AG04449 (cell line): ENCODE measurements at places on chromosomes 13 and 19.

- DNase-seq = no peak
These were observed 39.0 kb downstream of the RNASEH2B start for GRCh38 chr13:50948601-50949000.

- no peak for DNase-seq
These were observed 598.6 kb upstream of the PCDH20 start for GRCh38 chr13:62014299-62014698.

DNA sequence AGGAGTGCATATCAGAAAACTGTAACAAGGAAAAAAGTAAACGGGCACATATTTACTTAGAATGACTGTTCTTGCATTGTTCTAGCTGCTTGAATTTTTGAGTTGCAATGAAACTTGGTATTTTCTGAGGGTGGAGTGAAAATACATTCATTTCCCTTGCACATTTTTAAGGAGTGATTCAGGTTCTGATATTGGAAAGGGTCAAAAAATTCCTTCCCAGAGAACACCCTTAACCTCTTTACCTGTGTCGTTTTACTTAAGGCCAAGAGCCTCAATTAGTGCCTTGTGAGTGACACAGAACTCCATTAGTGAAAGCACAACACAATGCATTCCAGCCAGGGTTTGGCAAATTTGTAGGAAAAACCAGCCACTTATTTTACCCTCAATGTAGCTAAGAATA, 2.3 kb downstream of the ITGBL1 start:
- no peak for DNase-seq

- DNase-seq = no peak
These were observed 1792.7 kb upstream of the MIR17HG start for GRCh38 chr13:89554801-89555200.

- no peak for DNase-seq
These were observed 12.4 kb downstream of the CILP2 start for GRCh38 chr19:19550485-19550929.

- DNase-seq = no peak
These were observed 127.0 kb downstream of the CDK8 start for GRCh38 chr13:26380930-26381329.

- DNase-seq = no peak
These were observed 2.5 kb downstream of the SLC35E1 start for GRCh38 chr19:16569609-16570320.

- DNase-seq = no peak
These were observed 239.9 kb downstream of the SPRY2 start for GRCh38 chr13:80101040-80101439.

GRCh38 chr19:17195106-17195505, 20.1 kb upstream of the USE1 start:
- DNase-seq = no peak

DNA sequence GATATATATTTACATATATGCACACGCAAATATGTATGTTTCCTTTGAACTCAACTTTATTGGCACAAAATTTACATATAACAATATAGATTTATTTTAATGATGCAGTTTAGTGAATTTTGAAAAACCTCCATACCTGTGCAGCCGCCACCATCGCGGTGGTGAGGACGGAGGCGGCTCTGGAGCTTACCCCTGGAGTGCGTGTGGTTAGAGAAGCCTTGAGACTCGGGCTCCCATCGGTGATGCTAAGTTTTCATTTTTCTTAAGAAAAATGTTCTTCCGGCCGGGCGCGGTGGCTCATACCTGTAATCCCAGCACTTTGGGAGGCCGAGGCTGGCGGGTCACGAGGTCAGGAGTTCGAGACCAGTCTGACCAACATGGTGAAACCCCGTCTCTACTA, 31.8 kb downstream of the GJA3 start:
- no peak for DNase-seq

GRCh38 chr19:29952646-29953045, 10.6 kb downstream of the URI1 start:
- no peak for DNase-seq

- DNase-seq = no peak
These were observed 89.3 kb downstream of the DIAPH3 start for GRCh38 chr13:60074397-60074796.

DNA sequence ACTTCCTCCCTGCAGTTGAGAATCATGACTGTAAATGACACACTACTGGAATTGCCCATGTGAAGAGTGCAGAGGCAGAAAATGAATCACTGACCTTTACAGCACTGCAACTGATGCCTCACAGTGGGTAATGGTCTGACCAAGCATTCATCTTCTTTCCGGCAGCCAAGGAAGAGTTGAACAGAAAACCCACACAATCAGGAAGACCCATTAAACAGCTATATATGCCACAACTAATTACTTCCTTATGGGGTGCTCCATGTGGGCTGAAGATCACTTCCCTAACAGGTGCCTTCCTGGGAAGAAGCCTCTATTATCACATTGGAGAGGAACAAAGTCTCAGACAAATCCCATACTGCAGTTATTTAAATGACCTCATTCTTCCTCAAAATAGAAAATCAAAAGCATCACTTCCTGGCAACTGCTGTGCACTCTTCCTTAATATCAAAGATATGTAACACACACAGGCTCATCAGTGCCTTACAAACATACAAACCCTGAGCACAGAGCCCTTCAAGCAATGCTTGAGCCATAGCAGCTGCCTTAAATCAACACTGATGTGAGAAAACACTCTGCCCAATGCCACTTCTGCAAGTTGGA, 45.8 kb downstream of the RUBCNL start:
- DNase-seq = no peak

DNA sequence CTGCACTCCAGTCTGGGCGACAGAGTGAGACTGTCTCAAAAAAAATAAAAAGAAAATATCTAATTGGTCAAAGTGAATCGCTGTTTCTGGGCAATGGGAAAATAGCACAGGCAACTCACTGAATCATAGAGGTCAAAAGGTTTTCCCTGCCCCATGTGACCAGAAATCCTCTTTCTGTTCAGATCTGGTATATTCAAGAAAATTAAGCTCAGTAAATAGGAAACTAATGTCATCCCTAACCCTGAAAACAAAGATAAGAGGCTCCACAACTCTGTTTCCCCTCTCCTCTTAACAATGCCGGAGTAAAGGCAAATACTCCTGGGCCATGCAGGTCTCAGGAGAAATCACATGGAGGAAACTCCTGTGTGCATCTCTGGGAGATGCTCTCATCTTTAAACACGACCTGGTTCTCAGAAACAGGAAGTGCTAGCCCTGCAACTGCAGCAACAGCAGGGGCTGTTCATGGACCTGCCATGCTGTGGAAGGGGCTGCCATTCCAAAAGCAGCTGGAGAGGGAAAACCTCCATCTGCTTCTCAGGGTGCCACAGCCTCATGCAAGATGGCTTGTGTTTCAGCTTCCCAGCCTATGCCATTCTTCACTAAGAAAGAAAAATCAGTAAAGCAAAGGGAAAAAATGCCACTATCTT, 47.5 kb upstream of the SLC7A9 start:
- DNase-seq = no peak

DNA sequence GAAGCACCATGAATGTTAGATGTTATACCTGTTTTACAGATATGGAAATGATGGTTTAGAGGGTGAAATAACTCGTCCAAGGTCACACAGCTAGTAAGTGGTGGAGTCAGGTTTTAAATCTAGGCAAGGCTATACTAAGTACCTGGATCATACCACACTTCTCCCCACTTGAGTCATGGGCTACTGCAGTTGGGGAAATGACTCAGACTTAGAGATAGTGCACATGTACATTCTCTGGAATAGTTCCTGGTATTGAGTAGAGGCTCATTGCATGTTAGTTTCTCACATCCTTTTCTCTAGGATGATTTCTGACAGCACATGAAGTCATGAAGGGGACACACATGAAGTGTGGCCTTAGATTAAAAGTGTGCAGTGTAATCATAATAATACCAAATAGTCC, 76.2 kb upstream of the TNFSF11 start:
- no peak for DNase-seq

GRCh38 chr19:19259741-19260140, 13.4 kb downstream of the TM6SF2 start:
- no peak for DNase-seq

- no peak for DNase-seq
These were observed 23.8 kb upstream of the SMIM17 start for GRCh38 chr19:56619121-56619520.

DNA sequence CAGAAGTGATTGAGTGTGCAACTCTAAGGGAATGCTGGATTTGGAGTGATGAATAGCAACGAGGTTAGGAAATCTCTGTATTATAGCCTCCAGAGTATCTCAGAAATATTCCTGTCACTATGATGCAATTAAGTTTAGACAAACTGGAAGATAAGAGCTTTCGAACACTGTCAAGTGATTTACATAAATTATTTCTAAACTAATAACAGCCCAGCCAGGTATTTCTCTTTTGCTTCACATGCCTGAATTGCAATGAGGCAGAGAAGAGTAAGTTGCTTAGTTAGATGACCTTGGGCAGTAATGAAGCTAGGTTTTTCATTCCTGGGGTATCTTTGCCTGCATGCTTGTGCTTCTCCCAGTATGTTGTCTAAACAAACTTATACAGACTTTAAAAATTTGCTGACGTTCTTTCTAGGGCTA, 134.5 kb downstream of the LMO7 start:
- no peak for DNase-seq

DNA sequence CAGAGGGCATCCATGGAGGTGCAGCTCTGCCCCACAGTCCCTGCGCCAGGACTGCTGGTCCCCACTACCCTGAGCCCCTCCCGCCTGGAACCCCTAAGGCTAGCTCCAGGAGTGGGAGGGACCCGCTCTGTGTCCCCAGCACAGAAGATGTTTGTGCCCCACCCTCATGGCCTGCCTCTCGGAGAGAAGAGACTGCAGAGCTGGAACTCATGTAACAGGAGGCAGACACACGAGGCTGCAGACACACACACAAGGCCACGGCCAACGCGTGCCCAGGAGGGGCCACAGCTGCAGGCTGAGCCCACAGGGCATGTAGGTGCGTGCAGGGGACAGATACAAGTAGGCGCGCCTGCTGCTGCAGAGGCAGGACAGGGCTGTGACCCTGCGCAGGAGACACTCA, 10.4 kb upstream of the TMEM86B start:
- no peak for DNase-seq

DNA sequence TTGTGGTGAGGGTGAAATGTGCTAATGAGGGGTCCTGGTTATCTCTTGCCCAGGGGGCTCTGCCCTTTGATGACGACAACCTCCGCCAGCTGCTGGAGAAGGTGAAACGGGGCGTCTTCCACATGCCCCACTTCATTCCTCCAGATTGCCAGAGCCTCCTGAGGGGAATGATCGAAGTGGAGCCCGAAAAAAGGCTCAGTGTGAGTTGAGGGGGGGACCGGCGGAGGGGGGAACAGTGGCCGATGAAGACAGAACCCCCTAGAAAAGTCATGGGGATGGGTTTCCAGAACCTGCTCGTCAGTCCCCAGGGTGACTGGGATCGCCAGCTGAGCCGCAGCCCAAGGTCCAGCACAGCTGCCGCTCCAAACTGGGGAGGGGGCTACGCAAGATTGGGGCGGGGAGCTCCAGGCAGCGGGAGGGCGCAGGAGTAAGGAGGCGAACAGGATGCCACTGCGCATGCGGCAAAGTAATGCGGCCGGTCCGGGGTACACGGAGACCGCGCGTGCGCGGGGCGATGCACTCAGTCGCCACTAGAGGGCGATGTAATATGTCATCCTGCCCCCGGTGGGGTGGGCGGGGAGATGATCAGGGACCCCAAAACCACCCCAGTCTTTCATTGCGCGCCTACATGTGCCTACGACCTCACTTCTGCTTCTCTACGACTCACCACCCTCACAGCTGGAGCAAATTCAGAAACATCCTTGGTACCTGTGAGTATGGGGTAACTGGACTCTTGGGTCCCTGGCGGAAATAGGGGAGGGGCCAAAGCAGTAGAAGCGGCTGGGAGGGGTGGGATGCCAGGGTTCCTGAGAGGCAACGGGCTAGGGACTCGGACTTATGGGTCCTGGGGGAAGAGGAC, 17.9 kb downstream of the BRSK1 start:
- DNase-seq = no peak

- no peak for DNase-seq
These were observed 714 bp downstream of the NDFIP2 start for GRCh38 chr13:79481685-79482052.

GRCh38 chr13:100835695-100836094, 161.1 kb upstream of the TMTC4 start:
- DNase-seq = no peak

DNA sequence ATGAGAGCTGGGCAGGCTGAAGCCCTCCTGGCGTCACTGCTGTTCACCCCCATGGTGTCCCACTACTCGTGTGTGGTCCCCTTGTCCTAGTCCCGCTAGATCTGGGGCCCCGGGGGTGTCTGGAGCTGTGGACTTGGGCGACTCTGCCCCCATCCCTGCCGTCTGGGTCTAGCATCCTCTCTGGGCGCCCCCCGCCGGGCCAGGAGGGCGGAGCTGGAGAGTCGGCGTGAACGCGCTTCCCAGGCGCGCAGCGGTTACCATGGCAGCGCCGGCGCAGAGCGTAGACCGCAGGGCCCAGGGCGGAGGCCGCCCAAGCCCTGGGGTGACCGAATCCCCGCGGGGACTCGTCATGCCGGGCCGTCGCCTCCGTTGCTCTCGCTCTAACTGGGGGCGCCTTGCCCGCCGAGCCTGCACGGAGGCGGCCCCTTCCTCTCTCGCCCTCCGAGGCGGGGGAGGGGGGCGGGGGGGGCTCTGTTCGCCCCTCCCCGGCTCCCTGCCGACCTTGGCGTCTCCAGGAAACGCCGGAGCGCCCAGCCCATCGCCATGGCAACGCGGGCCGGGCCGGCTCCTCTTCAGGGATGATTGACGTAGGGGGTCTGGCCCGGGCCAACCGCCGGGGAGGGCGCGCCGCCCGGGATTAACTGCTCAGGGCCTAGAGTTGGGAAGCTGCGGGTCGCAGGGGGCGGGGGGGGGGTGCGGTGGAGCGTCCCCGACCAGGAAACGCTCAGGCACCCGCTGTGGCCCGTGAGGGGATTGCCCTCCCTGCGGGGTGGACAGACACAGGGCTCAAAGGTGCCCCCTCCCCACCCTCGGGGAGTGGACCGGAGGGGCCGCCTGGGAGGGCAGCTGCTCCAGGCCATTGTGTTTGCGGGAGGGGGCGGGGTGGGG, 8.9 kb downstream of the ISYNA1 start:
- no peak for DNase-seq

DNA sequence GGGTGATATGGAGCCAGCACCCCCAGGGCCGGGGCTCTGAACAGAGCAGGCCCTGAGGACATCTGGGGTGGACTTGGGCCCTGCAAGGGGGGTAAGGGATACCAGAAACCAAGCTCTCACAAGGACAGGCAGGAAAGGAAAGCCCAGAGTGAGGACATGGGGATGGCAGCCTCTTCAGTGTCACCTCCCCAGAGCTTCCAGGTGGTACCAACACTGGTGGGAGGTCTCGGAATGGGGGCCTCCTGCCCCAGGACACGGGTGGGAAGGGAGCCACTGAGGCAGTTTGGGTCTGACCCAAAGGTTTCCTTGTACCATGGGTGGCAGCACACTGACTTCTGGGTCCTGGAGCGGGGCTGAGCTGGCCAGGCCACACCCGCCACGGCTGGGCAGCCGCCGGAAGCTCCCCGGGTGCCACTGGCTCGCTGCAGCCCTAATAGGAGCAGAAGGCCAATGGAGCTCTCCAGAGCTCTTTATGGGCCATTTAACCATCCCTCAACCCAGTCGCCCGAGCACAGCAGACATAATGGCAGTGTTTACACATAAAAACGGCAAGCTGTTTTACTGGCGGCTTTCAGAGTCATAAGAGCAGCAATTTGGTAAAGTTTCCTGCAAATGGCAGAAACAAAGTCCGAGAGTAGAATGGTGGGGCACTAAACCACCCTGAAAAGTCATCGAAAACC, 59.3 kb downstream of the PEPD start:
- DNase-seq = no peak

- no peak for DNase-seq
These were observed 125.8 kb upstream of the STARD13 start for GRCh38 chr13:33411312-33411711.
